ENCODE measurements at places on chromosomes 6 and 20.

DNA sequence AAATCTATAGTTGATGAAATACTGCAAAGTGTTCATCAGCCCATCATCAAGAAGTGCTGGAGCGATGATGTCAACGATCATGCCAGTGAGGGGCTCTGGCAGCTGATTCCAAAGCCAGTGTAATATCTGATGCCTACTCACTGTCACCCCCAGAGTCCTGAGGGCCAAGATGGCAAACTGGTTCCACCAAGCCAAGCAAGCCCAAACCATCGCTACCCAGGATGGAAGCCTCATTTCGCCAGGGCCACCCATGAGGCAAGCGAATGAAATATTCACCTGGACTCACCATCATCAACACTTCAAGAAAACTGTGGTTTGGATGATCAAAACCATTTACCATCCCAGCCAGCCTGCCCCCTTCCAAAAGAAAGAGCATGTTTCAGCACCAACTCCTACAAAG is 76.5 kb downstream of the GNAS-AS1 start:
- no peak for DNase-seq

DNA sequence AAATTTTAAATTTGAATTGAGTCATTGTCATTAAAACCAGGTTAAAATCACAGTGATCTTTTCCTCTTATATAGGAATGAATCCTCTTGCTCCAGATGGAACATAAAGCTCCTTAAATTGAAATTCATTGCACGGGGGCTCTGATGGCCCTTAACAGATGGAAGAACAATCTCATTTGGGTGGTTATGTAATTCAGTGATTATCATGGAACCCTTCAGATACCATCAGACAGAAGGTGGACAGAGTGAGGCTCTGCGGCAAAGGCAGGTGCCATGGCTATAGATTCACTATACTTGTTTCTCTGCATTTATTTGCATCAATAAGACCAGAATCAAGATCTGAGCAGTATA is 17.8 kb upstream of the RNF182 start:
- no peak for DNase-seq

GRCh38 chr6:21731411-21732031 is 138.0 kb downstream of the SOX4 start:
- DNase-seq = no peak

DNA sequence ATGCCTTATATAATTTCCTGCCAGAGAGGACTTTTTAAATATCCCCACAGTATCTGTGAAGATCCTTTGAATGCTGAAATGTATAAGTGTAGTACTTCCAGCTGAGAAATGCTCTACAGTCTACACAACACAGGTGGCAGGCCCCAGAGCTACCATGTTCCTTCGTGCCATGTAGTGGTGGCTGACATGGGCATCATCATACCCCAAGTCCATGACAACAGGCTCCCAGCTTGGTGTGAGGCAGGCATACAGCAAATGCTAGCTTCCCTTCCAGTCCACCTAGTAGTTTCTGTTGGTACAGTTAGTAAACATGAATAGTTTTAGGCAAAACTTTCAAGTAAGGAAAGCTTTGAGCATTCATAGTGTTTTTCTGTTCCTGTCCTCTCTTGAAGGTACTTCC is 61.2 kb upstream of the EMILIN3 start:
- no peak for DNase-seq

- DNase-seq = no peak
Measured at GRCh38 chr6:89244241-89244985, 27.3 kb upstream of the GABRR1 start.

- no peak for DNase-seq
Measured at GRCh38 chr20:1909097-1909496, 13.9 kb downstream of the SIRPA start.

DNA sequence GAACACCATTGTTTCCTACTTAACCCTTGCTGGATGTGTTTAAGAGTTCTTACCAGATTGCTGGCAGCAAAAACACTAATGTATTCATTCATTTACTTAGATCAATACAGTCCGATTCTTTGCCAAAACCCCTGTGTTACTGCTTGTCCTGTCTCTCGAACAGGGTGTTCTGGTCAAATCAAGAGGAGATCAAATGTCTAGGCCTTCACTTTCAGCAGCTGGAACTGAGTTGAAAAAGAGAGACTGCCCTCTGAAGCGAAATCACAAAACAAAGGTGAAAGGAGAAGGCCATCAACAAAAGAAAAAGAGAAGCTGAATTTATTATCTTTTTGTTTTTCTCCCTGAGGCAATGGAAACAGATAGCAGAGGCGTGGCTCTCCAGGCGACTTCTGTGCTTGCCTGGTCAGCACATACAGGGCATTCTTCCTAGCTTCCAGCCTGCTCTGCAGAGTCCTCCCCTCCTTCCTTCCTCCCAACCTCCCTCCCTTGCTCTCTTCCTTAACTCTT is 44.1 kb upstream of the GCM1 start:
- no peak for DNase-seq

DNA sequence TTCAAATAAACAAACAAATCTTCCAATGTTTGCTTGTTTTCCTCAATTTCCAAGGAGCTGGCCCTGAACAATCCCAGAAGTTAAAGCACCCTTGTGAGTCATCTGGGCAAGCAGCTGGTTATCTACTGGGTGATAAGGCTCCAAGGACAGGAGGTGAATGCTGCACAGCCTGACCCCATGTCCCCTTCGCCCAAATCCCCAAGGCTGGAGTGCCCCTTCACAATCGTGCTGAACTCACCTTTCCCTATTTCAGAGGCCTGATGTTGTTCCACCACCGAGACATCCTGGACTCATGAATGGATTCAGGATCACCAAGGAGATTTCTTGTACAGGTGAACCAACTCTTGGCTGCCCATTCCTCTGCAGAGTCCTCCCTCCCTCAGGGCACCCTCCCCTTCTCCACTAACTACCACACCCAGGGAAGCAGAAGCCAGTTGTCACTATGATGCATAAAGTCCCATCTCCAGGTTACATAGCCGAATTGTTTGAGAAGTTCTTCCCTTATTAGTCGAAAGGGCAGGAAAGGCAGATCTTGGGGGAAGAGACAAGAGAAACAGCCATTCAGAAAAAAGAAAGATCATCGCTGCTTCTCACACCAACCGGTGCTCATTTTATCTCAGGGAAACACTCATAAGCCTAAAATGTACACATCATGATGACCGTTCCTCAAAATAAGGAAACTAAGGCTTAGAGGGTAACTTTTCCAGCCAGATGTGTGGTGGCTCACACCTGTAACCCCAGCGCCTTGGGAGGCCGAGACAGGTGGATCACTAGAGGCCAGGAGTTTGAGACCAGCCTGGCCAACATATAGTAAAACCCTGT is 138.8 kb upstream of the RREB1 start:
- DNase-seq = no peak

GRCh38 chr6:71248306-71248765 is 40.3 kb upstream of the OGFRL1 start:
- DNase-seq = no peak

DNA sequence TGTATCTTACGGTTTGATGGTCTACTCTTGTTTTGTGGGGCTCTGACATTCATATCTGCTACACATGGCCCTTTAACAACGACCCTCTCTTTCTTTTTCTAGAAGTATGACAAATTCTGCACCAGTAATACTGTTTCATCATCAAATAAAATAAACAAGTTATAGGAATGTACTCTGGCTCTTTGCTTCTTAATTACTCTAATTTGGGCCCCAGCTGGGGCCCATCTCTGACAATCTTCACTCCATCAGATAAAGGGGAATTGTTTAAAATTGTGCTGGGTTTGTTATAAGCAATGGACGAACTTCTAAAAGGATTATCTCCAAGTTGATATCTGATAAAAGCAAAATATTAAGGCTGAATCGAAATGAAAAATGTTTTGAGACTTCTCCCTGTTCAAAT is 343.6 kb upstream of the JAG1 start:
- DNase-seq = no peak

DNA sequence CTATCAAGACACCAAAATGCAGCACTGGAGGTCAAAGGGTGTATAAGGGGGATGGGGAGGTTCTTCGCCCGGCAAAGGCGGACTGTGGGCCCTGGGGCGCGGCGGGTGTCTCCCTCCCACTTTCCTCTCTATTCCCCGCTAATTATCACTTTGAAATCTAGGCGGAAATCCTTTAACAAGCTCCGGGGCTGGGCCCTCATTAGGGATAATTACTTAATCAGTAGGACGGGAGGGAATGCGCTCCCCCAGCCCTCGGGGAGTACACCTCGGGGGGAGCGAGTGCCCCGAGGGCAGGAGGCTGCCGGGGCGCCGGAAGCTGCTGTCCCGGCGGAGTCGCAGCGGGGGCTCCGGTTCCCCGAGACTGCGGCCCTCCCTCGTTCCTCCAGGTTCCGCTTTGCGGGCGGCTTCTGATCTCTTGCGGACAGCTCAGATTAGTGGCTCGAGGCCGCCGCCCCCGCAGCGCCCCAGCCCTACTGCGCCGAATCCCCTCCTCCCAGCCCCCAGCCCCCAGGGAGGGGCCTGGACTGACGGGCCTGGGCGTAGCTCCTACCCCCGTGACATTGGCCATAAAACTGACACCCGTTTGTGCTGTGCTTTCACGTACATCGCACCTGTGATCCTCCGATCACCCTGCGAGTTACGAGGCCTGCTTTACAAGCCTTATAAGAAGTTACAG is 14.7 kb downstream of the MUCL3 start:
- DNase-seq = no peak

- DNase-seq = no peak
Measured at GRCh38 chr6:10595731-10596664, 74.8 kb downstream of the GCNT2 start.

- DNase-seq = no peak
Measured at GRCh38 chr6:35026434-35027222, 114.5 kb downstream of the TCP11 start.

DNA sequence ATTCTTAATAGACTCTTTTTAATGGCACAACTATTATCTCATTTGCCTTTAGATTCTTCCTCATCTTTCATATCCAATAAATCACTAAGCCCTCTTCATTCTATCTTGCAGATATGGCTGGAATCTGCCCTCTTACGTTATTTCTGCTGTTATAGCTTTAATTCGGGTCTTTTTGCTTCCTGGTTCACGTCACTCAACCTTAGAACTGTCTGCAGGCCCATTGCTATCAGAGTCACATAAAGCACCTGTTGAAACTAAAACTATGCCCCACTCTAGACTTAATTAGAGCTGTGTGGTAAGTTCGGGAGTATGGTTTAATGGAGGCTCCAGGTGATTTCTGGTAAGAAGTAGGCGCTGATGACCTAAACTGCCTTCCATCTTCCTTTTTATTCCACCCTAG is 988 bp downstream of the QRSL1 start:
- no peak for DNase-seq

DNA sequence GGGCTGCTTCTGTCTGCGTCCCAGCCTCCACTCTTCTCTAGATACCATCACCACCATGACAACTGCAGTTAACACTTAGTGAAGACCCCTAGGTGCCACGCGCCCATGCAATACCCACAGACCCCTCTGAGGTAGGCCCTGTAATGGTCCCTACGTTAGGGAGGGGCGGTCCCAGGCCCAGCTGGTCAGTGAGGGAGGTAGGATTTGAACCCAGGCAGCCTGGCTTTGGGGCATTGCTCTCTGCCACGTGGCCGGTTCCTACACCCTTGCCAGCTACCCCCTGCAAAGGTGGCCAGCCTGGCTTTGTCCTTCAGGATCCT is 18.2 kb downstream of the RIPOR3 start:
- no peak for DNase-seq

Data from NCI-H1694 (cell line).